ENCODE measurements at places on chromosomes 3 and 15.
A peak's percentile ranks its signal among the peaks of the same experiment; 100 is the strongest.

- H3K4me1 ChIP-seq, result peaks cover 23% of the 10 kb centered on the region
- DNase-seq, result no peak
- no peaks in the 10 kb centered on the region for H3K27me3 ChIP-seq
- H3K4me3 ChIP-seq, result peak overlapping the region; percentile 97
- H3K27ac ChIP-seq, result peak overlapping the region; percentile 95
- peaks cover 11% of the 10 kb centered on the region for H3K36me3 ChIP-seq
Measured at GRCh38 chr15:49045751-49046219, 461 bp downstream of the SECISBP2L start.

DNA sequence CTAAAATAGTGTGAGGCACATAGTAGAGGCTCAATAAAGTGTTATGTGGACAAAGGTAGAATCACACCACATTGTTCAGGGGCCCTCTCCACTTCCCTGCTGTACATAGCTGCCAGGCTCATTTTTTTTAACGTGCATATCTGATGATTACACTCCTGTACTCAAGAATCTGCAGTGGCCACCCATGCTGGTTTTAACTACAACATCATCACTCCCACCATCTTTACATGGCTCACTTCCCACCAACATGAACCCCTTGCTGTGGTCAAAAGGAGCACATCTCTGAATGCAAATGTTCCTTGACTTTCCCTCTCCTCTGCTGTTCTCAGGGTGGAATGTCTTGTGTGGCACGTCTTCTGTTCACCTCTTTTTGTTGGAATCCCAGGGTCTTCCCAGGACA lies 76.7 kb downstream of the FEM1B start:
- DNase-seq, result no peak
- H3K27me3 ChIP-seq, result peaks cover 10% of the 10 kb centered on the region
- no peak overlapping the region for H3K27ac ChIP-seq
- H3K4me1 ChIP-seq, result no peaks in the 10 kb centered on the region
- H3K4me3 ChIP-seq, result no peak overlapping the region

DNA sequence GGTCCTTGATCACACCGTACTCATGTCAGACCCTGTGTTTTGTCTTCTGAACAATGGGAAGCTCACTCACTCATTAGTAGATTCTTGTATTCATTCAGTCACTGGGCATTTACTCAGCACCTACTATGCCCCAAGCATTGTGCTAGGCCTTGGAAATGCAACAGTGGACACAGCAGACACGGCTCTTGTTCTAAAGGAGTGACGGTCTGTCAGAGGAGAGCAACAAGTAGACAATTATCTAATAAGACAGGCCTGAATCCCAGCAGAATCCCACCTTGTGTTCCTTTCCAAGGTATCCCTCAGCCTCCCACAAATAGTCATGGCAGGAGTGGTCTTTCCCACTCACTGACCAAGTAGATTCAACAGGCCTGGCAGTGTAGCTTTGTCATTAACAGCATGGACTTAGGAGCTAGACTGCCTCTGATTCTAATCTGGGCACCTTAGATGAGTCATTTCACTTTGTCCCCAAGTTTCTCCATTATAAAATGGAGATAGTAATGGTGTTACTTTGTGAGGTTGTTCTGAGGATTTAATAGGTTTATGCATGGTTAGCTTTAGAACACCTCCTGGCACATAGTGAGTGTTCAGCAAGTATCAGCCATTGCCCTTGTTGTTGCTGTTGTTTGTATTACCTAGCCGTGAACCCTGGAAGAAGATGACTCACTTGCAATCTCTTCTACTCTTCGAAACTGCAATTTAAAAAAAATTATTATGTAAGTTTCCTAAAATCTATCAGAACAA lies 69.1 kb downstream of the SSUH2 start:
- H3K27me3 ChIP-seq, result peaks cover 10% of the 10 kb centered on the region
- no peak overlapping the region for H3K4me3 ChIP-seq
- no peaks in the 10 kb centered on the region for H3K36me3 ChIP-seq
- peaks cover 9% of the 10 kb centered on the region for H3K4me1 ChIP-seq
- DNase-seq, result no peak

DNA sequence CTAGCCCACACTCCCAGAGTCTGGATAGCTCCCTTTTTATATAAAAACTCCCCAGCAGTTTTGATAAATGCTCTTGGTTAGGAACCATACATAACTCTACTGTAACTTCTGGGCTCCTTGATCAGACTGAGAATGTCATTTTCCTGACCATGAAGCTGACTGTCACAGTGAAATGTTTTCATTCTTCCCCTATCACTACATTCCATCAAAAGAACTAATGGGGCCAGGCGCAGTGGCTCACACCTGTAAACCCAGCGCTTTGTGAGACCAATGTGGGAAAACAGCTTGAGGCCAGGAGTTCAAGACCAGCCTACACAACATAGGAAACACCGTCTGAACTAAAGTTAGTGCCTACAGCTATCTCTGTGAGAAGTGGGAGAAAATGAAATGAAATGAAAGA lies 72.8 kb upstream of the MYO5C start:
- H3K27me3 ChIP-seq, result no peaks in the 10 kb centered on the region
- H3K27ac ChIP-seq, result no peak overlapping the region

- no peaks in the 10 kb centered on the region for H3K4me1 ChIP-seq
- no peak overlapping the region for H3K4me3 ChIP-seq
- DNase-seq, result no peak
- no peak overlapping the region for H3K27ac ChIP-seq
Measured at GRCh38 chr3:135097276-135097946, 302.4 kb downstream of the EPHB1 start.

- DNase-seq, result no peak
- no peaks in the 10 kb centered on the region for H3K27me3 ChIP-seq
- no peak overlapping the region for H3K27ac ChIP-seq
Measured at GRCh38 chr3:27044931-27045481, 324.2 kb downstream of the NEK10 start.

GRCh38 chr3:62161371-62161770 lies 212.0 kb downstream of the FEZF2 start:
- H3K4me3 ChIP-seq, result no peak overlapping the region
- no peaks in the 10 kb centered on the region for H3K4me1 ChIP-seq
- DNase-seq, result no peak
- no peak overlapping the region for H3K27ac ChIP-seq
- no peaks in the 10 kb centered on the region for H3K27me3 ChIP-seq
- H3K36me3 ChIP-seq, result no peaks in the 10 kb centered on the region

GRCh38 chr3:7504886-7505775 lies 644.2 kb downstream of the GRM7 start:
- no peaks in the 10 kb centered on the region for H3K4me1 ChIP-seq
- no peaks in the 10 kb centered on the region for H3K36me3 ChIP-seq
- DNase-seq, result no peak
- H3K27me3 ChIP-seq, result no peaks in the 10 kb centered on the region

GRCh38 chr3:58628823-58629562 lies 37.6 kb downstream of the FAM3D start:
- peaks cover 13% of the 10 kb centered on the region for H3K27me3 ChIP-seq
- H3K4me3 ChIP-seq, result no peak overlapping the region
- no peak for DNase-seq

- H3K27me3 ChIP-seq, result peaks cover 7% of the 10 kb centered on the region
- peaks cover 18% of the 10 kb centered on the region for H3K36me3 ChIP-seq
- H3K4me3 ChIP-seq, result peak overlapping the region; percentile 75
- peaks cover 57% of the 10 kb centered on the region for H3K4me1 ChIP-seq
- peak overlapping the region; percentile 98 for H3K27ac ChIP-seq
Measured at GRCh38 chr15:88624156-88624970, 3.2 kb downstream of the AEN start.

- no peak for DNase-seq
- no peaks in the 10 kb centered on the region for H3K4me1 ChIP-seq
- no peak overlapping the region for H3K4me3 ChIP-seq
Measured at GRCh38 chr15:36808411-36809160, 229.2 kb downstream of the CDIN1 start.

DNA sequence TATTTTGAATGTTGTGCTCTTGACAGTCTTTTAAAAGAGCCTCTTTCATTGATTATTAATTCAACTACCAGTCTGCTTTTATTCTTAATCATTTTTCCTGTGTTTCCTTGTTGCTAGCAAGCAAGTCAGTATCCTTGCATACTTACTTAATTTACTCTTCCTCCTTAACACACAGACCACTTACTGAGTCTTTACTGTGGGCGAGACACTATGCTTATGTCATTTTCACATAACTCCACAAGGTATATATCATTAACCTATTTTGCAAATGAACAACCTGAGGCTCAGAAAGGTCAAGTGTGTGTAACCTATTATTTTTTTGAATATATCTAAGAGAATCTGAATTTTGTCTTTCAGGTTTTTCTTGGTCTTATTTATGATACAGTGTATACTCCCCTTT lies 130.9 kb downstream of the WDR76 start:
- H3K4me1 ChIP-seq, result no peaks in the 10 kb centered on the region
- no peak for DNase-seq
- no peak overlapping the region for H3K4me3 ChIP-seq
- no peaks in the 10 kb centered on the region for H3K36me3 ChIP-seq
- peaks cover 50% of the 10 kb centered on the region for H3K27me3 ChIP-seq

GRCh38 chr15:64311566-64311965 lies 44.4 kb downstream of the CSNK1G1 start:
- H3K4me3 ChIP-seq, result no peak overlapping the region
- peaks cover 18% of the 10 kb centered on the region for H3K4me1 ChIP-seq
- H3K36me3 ChIP-seq, result peaks cover 8% of the 10 kb centered on the region
- H3K27ac ChIP-seq, result no peak overlapping the region
- no peak for DNase-seq
- no peaks in the 10 kb centered on the region for H3K27me3 ChIP-seq

- H3K27ac ChIP-seq, result no peak overlapping the region
- no peak for DNase-seq
- peaks cover 4% of the 10 kb centered on the region for H3K36me3 ChIP-seq
- H3K4me3 ChIP-seq, result no peak overlapping the region
- H3K27me3 ChIP-seq, result no peaks in the 10 kb centered on the region
- peaks cover 2% of the 10 kb centered on the region for H3K4me1 ChIP-seq
Measured at GRCh38 chr3:121436641-121437040, 109.1 kb downstream of the POLQ start.

DNA sequence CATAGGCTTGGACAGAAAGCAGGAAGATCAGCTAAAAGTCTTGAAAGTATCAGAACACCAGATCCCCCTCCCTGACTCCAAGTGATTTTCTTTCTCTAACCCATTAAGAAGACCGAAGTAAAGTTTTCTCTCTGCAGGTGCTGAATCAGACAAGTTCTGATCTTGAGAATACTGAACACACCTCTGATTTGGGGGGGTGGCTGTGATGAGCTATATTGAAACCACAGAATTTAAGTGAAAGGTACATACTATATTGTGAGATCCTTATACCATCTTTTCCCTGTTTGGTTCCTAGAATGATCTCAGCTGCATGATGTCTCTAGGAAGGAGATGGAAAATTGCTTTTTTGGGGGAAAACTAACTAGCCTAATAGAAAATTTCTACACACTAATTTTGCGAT lies 196.0 kb downstream of the DIPK2A start:
- H3K4me3 ChIP-seq, result no peak overlapping the region
- no peaks in the 10 kb centered on the region for H3K27me3 ChIP-seq
- no peaks in the 10 kb centered on the region for H3K4me1 ChIP-seq
- DNase-seq, result no peak

DNA sequence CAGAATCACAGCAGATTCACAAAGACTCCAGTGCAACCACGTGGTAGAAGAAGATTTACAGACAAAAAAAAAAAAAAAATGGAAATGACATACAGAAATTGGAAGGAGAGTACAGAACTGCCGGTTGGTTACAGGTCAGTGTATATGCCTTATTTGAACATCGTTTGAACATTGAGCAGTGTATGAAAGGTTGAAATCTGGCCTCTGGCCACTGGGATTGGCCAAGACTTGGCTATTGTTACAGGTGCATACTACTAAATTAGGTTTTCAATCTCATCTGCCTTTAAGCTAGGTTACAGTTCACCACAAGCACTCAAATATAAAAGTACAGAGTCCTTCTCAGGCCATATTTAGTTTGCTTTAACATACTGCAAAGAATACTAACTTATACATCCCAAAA lies 59.8 kb downstream of the THBS1 start:
- peak overlapping the region; percentile 94 for H3K27ac ChIP-seq
- H3K36me3 ChIP-seq, result peaks cover 8% of the 10 kb centered on the region
- H3K4me3 ChIP-seq, result peak overlapping the region; percentile 66
- peaks cover 28% of the 10 kb centered on the region for H3K4me1 ChIP-seq
- no peaks in the 10 kb centered on the region for H3K27me3 ChIP-seq

GRCh38 chr15:29636140-29636539 lies 186.1 kb downstream of the TJP1 start:
- no peak for DNase-seq
- H3K36me3 ChIP-seq, result no peaks in the 10 kb centered on the region
- no peak overlapping the region for H3K27ac ChIP-seq

DNA sequence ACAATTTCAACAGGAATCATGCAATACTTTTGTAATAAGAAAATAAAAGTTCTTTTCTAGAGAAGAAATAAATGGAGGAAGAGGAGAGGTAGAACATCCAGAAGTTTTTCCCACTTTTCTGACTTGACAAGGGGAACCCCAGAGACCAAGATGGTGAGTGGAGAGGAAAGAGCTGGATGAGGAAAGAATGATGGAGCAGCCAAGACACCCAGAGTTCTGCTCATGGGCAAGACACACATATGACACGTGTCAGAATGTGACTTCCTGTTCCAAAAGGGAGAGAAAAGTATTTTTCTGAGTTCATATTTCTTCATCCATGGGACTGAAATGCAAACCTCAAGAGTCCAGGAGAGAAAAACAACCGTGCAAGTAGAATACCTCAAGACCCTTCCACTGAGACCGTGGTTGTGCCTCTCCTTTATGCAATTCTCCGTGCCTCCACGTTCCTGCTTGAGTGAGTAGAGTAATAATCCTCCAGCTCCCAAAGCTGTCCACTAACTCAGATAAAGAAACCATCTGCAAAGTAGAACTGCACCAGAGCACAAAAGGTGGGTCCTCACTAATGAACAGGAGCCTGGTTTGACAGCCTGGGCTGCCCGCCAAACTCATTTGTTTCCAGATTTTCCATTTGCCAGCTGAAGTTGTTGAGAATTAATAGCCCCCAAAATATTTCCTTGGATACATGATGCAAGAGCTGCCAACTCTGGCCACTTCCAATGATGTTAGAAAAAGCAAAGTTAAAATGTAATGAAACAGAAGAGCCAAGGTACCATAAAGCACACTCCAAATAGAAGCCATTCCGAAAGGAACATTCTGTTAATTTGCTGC lies 272.6 kb upstream of the IGF1R start:
- no peaks in the 10 kb centered on the region for H3K4me1 ChIP-seq
- no peak overlapping the region for H3K4me3 ChIP-seq
- no peak overlapping the region for H3K27ac ChIP-seq
- no peak for DNase-seq

- peaks cover 15% of the 10 kb centered on the region for H3K27me3 ChIP-seq
- H3K36me3 ChIP-seq, result no peaks in the 10 kb centered on the region
- no peak overlapping the region for H3K27ac ChIP-seq
- peaks cover 3% of the 10 kb centered on the region for H3K4me1 ChIP-seq
- H3K4me3 ChIP-seq, result no peak overlapping the region
Measured at GRCh38 chr3:31768479-31769125, 212.5 kb downstream of the OSBPL10 start.

All from effector memory CD8-positive, alpha-beta T cell (primary cell).